KG1 (cell line): ENCODE measurements at places on chromosomes 6 and 20.

- DNase-seq: no peak
Measured at GRCh38 chr6:52815167-52816092, 11.8 kb upstream of the GSTA1 start.

GRCh38 chr6:13472976-13473767 is 14.2 kb downstream of the GFOD1 start:
- DNase-seq: no peak

DNA sequence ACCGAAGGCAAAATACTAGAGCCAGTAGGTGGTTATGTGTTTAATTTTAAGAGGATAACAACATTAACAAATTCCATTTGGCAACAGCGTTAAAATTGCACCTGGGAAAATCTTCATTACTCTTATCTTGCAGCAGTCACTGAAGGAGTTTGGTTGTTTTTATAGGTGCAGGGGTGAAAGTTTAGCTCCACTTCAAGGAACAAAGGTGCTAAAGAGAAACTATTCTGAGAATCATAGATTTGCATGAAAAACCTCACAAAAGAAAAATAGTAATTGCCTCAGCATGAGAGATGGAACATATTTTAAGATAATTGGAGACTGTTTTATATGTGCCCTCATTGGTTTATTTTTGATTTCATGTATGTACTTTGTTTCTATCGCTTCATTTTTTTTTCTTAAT is 444.4 kb downstream of the UTRN start:
- DNase-seq: no peak

DNA sequence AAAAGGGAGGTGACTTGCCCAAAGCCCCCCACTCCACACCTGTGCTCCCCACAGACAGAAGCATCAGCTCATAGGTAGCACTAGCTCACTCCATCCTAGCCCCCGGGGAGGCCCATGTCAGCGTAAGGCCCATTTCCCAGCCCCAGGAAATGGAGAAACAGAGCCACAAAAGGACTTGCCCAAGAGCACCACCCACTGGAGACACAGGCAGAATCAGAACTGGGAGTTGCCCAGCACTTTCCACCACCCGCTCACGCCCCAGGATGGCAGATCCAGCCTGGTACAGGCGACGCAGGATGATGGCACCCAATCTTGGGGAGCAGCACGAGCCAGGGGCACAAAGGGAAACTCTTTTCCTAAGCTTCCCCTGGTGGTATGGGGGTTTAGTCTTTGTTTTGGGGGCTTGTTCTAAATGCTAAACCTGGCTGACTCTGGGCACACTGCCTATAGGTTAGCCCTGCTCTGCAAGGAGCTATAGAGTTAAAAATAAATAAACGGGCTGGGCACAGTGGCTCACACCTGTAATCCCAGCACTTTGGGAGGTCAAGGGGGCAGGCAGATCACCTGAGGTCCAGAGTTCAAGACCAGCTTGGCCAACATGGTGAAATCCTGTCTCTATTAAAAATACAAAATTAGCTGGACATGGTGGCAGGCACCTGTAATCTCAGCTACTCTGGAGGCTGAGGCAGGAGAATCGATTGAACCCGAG is 11.8 kb downstream of the C20orf203 start:
- DNase-seq: no peak

GRCh38 chr6:105069821-105070445 is 109.9 kb downstream of the POPDC3 start:
- DNase-seq: no peak

GRCh38 chr20:23157734-23158133 is 71.6 kb upstream of the CD93 start:
- no peak for DNase-seq

- DNase-seq: no peak
Measured at GRCh38 chr6:8941577-8941976, 506.2 kb upstream of the SLC35B3 start.

DNA sequence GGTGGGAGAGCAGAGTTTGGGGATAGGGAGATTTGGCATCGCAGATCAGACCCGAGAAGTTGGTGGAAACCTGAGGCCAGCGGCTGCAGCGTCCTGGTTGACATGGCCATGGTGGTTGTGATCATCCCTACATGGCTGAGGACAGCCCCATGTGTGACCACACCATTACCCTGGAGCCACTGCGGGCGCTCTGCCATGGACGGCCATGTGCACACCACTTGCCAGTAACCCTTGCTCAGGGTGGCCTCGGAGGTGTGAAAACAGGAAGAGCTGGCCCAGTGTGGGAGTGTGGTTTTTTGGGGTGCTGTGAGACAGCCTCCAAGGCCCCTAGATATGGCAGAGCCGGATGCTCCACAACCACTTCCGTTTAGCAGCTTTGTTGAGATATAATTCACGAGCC is 64.4 kb downstream of the TMEM242 start:
- DNase-seq: no peak

GRCh38 chr6:111992851-111993250 is 61.1 kb upstream of the CCN6 start:
- peak; percentile 36 for DNase-seq

GRCh38 chr20:52847731-52848359 is 124.3 kb upstream of the TSHZ2 start:
- DNase-seq: no peak

DNA sequence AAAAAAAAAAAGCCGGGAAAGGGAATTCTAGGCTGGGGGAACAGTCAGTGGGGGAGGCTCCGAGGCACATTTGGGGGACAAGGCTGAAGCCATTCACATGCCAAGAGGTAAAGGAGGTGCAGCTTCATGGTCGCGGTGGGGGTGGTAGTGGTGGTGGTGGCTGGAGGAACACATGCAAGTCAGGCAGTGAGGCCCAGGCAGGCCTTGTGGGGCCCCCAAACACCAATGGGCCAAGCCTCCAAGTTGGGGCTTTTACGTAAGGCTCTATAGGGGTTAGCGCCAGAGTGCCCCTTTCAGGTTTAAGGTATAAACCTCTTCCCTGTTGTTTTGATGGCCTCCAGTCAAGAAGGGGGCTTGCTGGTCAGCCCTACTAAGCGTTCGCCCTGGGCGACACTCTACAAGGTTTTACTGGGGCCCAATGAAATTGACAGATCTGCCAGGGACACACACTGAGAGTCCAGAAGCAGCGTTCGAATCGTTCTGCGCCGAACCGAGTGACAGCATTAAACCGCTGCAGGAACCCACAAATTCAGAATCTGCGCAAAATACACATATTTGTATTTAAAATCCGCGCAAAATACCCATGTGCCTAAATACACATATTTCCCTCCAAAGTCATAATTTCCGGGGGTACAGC is 818 bp upstream of the AP5S1 start:
- no peak for DNase-seq

GRCh38 chr6:135228486-135228885 is 47.4 kb downstream of the MYB start:
- no peak for DNase-seq

- no peak for DNase-seq
Measured at GRCh38 chr6:14638435-14638905, 520.9 kb downstream of the CD83 start.

DNA sequence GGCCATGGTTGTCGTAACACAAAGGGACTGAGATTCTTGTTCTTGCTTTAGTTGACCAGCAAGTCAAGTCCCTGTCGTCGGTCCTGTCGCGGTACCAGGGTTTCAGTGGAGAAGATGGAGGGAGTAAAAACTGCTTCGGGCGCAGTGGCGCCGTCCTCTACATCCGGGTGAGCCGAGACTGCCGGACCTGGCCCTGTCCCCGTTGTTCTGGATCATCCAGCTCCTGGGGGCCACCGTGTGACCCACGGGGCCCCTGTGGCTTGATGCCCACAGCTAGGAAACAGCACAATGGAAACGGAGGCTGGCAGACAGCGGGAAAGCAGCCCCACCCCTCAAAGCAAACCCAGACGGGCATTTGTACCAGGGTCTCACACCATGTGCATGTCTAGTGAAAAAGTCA is 15.0 kb downstream of the MTG2 start:
- no peak for DNase-seq

- DNase-seq: no peak
Measured at GRCh38 chr6:42556462-42556861, 7.4 kb upstream of the UBR2 start.

- DNase-seq: no peak
Measured at GRCh38 chr6:21098744-21099143, 494.8 kb upstream of the SOX4 start.

GRCh38 chr6:154247119-154247861 is 109.3 kb downstream of the IPCEF1 start:
- no peak for DNase-seq

- DNase-seq: no peak
Measured at GRCh38 chr20:44598423-44599305, 16.3 kb downstream of the PKIG start.

DNA sequence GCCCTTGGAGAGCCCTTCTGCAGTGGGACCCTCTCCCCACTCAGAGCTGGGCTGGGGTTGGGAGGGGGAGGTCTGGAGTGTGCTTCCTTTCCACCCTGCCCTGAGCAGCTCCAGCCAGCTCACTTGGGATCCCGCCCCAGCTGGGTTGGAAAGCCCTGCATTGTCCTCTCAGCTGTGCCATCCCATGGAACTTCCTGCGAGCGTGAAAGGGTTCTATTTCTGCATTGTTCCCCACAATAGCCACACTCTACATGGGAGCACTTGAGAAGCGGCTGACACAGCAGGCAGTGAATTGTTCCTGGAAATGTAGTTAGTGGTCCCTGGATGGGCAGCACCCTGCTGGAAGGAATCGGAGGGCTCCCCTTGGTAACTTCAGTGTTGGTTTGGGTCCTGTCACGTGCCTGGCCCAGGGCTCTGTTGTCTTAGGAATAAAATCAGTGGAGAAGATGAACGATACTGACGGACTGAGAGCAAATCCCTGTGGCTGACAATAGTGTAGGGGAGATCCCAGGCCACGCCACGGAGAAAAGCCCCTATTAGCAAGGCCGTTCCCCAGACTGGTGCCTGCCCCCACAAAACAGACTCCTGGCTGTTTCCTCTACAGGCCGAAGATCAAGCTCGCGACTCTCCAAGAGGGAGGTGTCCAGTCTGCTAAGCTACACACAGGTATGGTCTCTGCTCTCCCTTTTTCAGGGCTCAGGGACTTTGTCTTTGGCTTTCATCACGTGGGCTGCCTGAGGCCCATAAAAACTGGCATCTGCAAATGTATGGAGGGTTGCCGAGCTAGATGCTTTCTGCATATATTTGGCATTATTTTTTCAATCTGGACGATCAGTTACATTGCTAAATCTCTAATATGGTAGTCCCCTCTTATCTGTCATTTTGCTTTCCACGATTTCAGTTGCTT is 18.8 kb downstream of the DNMT3B start:
- no peak for DNase-seq

DNA sequence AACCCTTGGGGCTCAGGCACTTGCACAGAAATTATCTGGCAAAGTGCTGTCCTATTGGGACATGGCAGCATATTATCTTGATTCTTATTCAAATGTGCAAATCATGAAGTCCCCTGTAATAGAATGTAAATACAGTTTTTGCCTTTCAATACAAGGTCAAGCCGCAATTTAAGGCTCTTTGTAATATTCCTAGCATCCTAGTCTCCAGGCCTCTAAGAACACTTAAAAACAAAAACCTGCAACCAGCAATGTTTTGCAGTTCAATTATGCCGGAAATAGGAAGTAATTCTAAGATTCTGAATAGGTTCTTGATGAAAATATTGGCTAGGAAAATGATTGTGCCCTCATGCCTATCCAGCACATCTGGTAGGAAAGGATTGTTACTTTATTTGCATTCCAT is 197.2 kb upstream of the IRAK1BP1 start:
- DNase-seq: no peak
